NCI-H2029 treated with DMSO at 0.1 percent for 48 hours (cell line): ENCODE measurements at places on chromosomes 3 and 15.

DNA sequence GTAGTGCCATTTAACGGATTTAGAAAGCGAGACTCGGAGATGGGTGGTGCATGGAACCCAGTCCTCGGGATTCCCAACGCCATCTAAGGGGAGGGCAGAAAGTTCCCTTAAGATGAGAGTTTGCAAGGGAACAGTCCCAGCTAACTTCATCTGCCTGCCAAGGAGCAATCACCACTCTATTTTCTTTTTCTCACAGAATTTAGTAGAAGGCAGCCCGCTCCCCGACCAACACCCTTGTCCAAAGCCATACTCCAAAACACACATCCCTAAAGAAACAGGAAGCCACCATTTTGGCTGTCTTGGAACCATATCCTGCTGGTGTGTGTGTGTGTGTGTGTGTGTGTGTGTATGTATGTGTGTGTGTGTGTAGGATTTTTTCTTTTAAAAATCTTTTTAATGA is 7.1 kb upstream of the FGD5 start:
- DNase-seq: no peak

- DNase-seq: no peak
Measured at GRCh38 chr3:104291878-104292277, 1074.8 kb upstream of the ALCAM start.

DNA sequence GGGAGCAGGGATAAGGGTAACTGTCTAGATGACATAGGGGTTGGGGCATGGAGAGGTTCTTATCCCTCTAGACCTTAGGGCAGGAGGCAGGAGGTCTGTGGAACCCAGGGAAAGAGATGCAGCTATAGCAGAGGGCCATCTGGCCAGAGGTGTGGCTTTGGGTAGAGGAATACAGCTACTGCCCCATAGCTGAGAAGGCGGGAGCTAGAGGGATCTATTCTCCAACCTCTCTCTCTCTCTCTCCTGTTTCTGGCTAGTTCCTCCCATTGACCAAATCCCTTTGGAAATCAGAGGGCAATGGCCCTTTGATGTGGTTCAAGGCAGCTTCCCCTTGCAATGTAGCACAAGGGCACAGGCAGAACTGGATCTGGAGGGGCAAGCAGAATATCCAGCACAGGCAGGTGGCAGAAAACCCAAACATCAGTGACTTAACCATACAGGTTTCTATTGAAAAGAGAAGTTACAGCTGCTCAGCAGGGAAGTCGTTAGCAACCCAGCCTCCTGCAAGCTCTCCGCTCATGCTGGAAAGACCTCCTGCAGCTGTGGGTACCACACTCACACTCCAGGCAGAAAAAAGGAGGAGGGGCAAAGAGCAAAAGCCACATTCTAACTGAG is 22.3 kb upstream of the LMOD3 start:
- no peak for DNase-seq

DNA sequence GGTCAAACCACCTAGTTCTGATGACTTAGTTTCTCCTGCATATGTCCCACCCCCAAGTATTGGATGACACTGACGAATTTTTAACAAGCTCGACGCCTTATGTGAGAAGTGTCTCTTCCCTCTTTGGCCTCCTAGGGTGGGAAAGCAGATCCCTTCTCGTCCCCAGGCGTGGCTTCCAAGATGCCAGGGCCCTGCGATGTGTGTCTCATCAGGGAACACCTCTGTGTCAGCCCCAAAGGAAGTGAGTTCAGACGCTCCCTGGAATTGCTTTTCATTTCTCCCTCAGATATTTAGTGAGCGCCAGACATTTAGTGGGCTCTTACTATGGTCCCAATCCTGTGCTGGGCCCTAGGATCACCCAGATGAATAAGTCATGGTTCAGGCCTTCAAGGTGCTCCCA is 212.7 kb upstream of the NR2E3 start:
- DNase-seq: no peak

GRCh38 chr3:102084704-102085103 is 235.4 kb downstream of the NFKBIZ start:
- DNase-seq: no peak

DNA sequence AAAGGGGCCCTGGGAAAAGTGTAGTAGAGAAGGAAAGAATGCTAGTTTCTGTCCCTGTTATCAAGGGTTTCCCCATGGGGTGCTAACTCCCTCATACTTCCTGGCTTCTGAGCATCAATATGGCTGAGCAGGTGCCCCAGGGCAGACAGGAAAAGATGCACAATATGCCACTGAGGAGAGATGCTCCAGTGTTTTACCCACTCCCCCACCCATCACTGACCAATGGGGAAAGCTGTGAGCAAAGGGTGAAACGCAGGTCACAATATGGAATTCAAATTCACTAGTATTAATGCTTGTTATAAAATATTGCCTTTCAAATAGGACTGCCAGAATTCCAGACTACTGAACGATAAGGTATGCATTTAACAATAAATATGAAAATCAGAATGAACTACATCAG is 187.5 kb upstream of the CTNNB1 start:
- DNase-seq: no peak

GRCh38 chr15:56844471-56844870 is 74.0 kb upstream of the TCF12 start:
- no peak for DNase-seq

- peak; percentile 39 for DNase-seq
Measured at GRCh38 chr3:176872771-176873209, 324.5 kb downstream of the TBL1XR1 start.

DNA sequence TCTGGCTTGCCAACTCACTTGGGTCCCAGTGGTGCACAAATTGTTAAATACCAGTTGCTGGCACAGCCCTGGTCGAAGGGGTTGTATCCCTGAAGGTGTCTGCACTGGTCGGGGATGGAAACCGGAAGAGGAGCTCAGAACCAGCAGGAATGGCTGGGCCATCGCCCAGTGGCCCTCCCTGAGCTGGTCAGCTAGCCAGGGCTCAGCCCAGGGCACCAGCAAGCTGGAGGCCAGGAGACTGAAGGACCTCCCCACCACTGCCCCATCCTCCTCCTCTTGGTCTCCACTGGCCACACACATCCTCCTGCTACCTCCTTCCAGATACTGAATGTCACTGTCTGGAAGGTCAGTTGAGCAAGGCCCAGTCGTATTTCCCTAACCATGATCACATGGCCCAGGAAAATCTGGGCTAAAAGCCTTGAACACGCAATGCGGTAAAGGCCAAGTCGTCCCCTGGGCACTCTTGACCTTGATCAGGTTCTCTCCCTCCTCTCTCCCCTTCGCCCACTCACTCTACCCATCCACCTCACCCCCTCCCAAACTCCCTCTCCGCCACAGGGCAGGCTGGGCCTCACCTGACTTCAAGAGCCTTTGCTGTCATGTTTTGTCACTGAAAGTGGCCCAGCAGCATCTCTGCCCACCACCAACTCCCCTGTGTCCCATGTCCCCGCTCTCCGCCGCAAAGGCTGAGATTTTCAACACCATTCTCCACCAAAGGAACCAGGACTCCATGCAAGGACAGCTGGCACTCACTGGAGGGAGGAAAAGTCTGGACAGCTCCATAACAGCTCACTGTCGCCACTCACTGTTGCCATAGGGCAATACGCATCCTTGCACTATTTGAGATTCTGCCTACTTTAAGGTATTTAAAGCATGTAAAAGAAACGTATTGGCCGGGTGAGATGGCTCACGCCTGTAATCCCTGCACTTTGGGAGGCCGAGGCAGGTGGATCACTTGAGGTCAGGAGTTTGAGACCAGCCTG is 12.1 kb downstream of the ZDHHC19 start:
- DNase-seq: no peak

DNA sequence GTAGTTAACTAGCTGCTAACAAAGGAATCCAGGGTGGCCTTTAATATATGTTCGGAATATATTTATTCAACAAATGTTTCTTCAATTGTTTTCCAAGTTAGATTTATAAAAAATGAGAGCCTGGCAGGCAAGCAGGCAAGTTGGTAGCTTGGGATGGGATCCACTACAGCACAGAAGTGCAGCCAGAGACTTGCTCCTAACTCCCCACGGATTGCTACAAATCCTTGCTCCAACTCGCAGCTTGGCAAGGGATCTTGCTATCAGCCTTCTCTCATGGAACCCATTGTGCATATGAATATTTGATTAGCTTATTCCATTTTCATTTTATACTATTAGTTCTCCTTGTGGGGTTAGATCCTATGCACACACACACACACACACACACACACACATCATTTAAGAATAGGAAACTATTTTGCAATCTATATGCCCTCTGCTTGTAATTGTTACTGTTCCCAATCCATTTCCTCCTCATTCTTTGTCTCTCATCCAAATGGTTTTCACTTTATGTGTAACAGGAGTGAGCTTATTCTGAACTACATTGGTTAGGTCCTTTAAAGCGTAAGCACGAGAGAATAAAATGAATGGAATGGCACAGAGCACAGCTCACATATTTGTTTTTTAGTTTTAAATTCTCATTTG is 505.6 kb downstream of the LPP start:
- no peak for DNase-seq

DNA sequence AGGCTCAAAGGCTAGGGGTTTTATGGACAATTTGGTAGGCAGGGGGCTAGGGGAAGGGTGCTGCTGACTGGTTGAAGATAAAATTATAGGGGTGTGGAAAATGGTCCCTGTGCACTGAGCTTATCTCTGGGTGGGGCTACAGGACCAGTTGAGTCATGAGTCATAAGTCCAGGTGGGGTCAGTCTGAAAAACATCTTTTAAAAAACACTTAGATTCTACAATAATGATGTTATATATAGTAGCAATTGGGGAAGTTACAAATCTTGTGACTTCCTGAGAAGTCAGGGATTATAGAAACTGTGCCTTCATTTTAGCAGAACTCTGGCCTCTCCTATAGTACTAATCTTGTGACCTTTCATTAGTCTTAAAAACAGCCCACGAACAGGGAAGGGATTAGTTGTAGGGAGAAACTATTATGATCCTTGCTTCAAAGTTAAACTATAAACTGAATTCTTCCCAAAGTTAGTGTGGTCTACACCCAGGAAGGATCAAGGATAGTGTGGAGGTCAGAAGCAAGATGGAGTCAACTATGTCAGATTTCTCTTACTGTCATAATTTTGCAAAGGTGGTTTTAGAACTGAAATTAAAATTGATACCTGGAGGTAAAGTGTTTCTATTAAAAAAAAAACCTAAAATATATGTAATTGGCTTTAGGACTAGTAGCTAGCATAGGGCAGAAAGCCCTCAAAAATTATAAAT is 130.1 kb downstream of the P2RY1 start:
- no peak for DNase-seq

DNA sequence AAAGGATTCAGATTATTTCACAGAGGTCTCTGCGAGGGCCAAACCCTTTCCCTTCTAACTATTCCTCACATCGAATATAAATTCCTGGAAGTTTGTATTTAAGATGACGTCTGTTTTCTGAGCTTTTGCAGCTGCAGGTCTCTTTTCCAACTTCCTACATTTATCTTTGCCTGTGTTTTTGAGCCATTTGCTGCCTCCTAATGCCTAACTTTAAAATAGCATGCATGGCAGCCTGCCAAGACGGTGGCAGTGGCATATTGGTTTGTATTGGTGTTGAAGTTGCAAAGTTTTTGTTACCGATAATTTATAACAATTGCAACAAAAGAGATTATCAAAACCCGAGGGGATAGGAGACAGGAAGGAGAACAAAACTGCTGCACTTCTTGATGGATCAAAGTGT is 187.1 kb upstream of the DNAJC19 start:
- DNase-seq: peak; percentile 67

DNA sequence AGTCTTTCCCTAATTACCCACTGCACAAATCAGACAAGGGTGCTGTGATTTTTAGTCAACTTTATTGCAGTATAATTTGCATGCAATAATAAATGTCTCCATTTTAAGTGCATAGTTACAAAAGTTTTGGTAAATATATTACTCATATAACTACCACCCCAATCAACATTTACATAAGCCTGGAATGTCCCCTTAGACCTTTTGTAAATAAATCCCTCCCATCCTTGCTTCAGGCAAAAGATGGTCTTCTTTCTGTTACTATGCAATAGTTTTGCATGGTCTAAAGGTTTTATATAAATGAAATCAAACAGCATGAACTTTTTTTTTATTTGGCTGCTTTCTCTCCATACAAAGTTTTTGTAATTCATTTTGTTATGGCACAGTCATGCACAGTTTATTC is 235.4 kb downstream of the PYDC2 start:
- DNase-seq: no peak

DNA sequence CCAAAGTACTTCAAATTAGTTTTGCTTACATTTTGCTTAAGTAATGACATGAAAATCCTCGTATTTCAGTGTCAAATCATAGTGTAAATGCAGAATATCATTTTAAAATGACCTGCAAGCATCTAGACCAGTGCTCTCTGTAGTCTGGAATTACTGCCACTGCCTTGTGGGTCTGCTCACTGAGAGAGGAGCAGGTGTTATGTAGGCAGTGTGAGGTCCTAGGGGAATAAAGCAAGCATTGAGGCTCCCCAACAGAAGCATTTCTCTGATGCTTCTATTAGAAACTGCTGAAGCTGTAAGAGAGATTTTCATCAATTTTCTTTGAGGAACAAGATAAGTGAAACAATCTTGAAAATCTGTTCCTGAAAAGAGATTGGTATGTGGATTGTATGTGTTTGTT is 253.2 kb downstream of the BBX start:
- no peak for DNase-seq

DNA sequence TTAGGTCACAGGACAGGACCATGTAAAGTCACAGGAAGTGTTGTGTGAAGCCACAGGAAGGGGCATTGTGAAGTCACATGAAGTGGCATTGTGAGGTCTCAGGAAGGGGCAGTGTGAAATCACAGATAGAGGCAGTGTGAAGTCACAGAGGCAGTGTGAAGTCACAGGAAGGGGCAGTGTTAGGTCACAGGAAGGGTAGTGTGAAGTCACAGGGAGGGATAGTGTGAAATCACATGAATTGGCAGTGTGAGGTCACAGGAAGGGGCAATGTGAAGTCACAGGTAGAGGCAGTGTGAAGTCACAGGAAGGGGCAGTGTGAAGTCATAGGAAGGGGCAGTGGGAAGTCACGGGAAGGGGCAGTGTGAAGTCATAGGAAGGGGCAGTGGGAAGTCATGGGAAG is 37.9 kb downstream of the GASK1A start:
- DNase-seq: no peak

DNA sequence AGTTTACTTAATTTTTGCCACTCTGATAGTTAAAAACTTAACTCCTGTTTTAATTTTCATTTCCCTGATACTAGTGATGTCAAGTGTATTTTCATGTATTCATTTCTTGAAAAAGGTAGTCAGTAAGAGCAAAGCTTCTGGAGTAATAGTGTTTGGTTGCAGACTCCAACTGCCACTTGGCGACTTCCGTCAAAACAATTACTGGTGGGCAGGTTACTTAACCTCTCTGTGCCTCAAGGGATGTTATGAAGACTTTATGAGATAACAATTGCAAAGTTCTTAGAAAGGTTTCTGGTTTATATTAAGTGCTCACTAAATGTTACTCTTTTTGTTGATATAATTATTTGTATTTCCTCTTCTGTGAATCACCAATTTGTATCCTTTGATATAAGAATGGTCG is 129.7 kb downstream of the NFKBIZ start:
- no peak for DNase-seq

GRCh38 chr15:80635953-80636352 is 59.2 kb upstream of the ABHD17C start:
- DNase-seq: no peak
